ENCODE measurements at places on chromosomes 5 and 9.

DNA sequence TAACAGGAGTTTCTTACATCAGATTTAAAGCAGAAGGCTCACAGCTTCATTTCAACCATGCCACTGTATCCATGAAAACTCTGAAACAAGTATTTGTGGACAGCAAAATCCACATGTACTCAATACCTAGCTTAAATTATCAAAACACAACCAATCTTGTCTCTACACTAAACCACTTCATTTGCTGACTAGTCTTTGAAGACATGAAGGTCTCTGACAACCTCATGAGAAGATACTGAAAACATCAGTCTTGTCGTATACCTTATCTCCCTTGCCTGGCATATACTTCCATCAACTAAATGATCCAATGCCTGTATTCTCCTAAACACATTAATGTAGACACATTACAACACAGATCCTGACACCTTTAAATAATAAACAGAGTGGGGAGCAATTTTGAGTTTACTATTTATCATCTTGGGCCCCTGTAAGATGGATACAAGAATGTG is 2.9 kb downstream of the RPS23 start:
- DNase-seq, result no peak

DNA sequence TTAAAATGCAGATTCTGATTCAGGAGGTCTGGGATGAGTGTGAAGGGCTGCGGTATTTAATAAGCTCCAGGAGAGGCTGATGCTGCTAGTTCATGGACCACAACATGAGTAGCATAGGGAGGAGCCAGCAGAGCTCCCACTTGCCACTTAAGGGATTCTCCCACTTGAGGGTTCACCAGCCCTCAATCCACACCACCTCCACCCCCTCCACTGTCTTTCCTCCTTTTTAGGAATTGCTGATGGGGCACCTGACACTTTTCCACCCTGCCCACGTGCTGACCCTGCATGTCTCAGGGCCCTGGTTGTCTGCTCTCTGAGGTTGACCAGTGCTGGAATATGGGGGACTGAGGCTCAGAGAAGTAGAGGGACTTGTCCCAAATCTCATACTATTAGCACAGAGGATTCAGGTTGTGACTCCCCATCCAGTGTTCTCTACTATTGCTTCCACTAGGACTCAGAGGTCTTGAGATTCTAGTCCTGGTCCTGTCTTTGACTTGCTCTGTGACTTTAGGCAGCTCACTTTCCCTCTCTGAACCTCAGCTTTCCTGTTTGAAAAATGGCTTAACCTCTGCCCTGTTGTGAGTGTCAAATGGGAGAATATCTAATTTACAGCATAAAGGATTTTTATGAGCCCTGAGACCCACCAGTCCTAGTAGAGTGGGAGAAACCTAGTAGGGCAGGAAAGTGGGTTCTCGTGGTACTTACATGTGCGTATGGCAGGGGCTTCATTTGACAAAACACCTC is 72.9 kb downstream of the PPARGC1B start:
- DNase-seq, result no peak

DNA sequence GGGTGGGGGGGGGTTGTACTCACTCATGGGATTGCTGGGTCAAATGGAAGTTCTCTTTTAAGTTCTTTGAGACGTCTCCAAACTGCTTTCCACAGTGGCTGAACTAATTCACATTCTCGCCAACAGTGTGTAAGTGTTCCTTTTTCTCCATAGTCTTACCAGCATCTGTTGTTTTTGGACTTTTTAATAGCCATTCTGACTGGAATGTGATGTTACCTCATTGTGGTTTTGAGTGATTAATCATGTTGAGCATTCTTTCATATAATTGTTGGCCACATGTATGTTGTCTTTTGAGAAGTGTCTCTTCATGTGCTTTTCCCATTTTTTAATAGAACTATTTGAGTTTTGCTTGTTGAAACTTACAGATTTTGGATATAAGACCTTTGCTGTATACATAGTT is 94.9 kb upstream of the PLPPR1 start:
- DNase-seq, result peak; percentile 11

GRCh38 chr9:23662320-23662719 is 163.7 kb downstream of the ELAVL2 start:
- no peak for DNase-seq

DNA sequence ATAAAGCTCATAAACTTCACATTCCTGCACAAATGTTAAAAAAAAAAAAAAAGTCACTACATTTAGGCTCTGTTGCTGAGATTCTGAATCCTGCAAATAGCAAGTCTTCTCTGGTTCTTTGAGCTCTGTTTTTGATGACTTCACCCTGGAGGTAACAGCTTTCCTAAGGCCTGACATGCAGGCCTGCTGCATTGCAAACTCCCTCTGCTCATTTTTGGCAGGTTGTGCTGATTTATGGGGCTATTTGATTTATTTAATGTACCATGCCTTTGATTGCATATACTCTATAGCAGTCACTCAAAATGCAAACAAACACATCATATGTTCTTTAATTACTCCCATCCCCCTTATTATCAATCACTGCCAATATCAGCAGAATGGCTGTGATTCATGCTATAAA is 416.1 kb upstream of the IZUMO3 start:
- DNase-seq, result no peak

DNA sequence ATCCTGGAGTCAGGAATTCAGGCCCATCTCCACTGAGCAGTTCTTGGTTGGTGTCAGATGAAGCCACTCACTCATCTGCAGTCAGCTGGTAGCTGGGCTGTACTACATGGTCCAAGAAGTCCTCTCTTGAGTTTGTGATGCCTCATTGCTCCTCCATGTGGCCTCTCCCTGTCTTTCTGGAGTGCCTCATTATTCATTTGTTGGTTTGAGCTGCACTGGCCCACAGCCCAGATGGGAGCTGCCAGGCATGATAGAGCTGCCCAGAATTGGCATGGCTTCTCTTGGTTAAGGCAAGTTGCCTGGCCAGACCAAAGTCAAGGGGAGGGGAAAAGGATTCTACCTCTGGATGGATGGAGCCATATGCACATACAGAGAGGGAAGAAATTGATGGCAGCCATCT is 8.0 kb downstream of the PTCD2 start:
- no peak for DNase-seq

DNA sequence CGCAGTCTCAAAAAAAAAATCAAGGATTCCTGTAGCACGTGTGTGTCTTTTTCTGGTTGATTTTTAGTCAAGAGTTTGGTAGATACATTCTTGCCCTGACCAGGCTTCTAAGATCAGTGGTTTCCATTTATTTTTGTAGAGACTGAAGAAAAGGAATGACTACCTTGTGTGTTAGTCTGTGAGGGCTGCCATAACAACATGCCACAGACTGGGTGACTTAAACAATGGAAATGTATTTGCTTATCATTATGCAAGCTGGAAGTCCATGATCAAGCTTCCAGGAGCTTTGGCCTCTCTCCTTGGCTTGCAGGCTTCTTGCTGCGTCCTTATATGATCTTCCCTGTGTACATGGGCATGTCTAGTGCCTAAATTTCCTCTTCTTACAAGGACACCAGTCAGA is 127.0 kb downstream of the CCDC192 start:
- no peak for DNase-seq

- DNase-seq, result no peak
Observed at GRCh38 chr5:142661957-142662356, 23.9 kb downstream of the FGF1 start.

GRCh38 chr5:175814691-175815090 is 56.7 kb upstream of the CPLX2 start:
- DNase-seq, result peak; percentile 76

All from HS-5 (cell line).